ENCODE measurements at places on chromosomes 6 and 20. TPM values are rescaled to one million over a fixed set of nuclear protein-coding genes. Genes with fewer than 3 reads are reported as not detected.

LY6G6C gene
- not detected for total RNA-seq

RXRB gene
- total RNA-seq: 89.0 TPM

DSP gene
- 0.14 TPM for total RNA-seq

- no peak for DNase-seq
Observed at GRCh38 chr6:155436981-155437749, 18.5 kb downstream of the NOX3 start.

- no peak for DNase-seq
Observed at GRCh38 chr6:116012951-116013350, 47.7 kb downstream of the FRK start.

DNA sequence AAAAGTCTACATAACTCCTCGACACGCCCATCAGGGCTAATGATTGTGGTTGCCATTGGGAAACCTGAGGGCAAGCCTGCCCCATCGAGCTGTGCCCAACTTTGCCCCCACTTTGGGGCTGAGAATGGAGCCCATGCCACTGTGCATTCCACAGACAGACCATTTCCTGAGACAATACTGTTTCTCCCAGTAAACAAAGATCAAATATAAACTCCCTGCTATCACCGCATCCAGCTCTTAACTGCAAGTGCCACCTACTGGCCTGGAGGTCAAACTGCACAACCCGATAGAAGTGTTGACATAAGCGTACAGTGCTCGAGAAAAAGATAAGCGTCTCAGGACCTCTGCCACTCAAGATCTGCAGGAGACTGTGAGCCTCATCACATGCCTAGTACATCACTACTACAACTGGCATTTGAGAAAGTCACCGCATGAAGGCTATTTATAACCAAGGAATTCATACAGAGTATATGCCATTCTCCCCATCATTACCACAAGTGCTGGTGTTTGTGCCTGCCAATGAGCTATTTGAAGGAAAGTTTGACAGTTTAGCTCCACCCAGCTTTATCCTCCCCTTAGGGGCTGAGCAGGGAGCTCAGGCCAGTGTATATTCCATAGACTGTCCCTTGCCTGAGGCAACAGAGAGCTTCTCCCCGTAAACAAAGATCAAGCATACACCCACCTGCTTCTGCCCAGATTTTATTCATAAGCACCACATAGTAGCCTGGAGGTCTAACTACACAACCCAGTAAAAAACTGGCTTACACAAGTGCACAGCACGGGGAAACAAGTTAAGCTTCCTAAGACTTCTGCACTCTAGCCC, 4.5 kb upstream of the DEFB126 start:
- peak; percentile 17 for DNase-seq

DNA sequence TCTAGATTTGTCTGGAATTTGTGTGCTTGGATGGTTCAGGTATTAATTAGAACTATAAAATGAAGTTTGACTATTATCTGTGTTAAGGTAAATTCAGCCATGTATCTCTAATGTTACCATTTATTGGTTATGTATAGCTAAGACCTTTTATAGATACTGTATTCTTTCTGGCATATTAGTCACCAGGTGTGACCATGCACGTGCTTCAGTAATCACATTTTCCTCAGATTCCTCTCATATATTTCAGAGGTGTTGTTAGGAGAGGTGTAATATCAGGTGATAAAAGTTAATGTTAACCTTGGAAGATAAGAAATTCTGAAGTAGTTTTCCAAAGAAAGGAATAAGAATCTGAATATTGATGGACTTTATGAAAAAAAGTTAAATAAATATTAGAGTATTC, 194.5 kb upstream of the KHDRBS2 start:
- DNase-seq: no peak

GRCh38 chr20:19212821-19213502, 520 bp downstream of the SLC24A3 start:
- DNase-seq: no peak
